GM03348 (cell line): ENCODE measurements at places on chromosomes 16 and 17.

- DNase-seq = no peak
Measured at GRCh38 chr17:4038076-4038475, 73.8 kb upstream of the ATP2A3 start.

- DNase-seq = no peak
Measured at GRCh38 chr17:29138184-29138955, 41.8 kb downstream of the MYO18A start.

GRCh38 chr16:85017151-85017550 lies 5.8 kb upstream of the ZDHHC7 start:
- no peak for DNase-seq

DNA sequence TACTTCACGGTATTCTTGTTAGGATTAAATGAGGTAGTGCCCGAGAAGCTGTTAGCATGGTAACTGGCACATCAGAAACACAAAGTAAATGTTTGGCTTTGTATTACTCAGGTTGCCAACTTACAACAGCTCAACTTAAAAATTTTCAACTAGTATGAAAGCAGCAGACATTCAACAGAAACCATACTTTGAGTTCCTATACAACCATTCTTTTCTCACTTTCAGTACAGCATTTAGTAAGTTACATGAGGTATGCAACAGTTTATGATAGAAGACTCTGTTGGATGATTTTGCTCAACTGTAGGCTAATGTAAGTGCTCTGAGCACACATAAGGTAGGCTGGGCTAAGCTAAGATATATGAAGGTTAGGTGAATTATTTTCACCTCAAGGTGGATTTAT lies 7.7 kb downstream of the CENPN start:
- DNase-seq = no peak

- no peak for DNase-seq
Measured at GRCh38 chr16:1481906-1482835, 6.6 kb downstream of the PTX4 start.

DNA sequence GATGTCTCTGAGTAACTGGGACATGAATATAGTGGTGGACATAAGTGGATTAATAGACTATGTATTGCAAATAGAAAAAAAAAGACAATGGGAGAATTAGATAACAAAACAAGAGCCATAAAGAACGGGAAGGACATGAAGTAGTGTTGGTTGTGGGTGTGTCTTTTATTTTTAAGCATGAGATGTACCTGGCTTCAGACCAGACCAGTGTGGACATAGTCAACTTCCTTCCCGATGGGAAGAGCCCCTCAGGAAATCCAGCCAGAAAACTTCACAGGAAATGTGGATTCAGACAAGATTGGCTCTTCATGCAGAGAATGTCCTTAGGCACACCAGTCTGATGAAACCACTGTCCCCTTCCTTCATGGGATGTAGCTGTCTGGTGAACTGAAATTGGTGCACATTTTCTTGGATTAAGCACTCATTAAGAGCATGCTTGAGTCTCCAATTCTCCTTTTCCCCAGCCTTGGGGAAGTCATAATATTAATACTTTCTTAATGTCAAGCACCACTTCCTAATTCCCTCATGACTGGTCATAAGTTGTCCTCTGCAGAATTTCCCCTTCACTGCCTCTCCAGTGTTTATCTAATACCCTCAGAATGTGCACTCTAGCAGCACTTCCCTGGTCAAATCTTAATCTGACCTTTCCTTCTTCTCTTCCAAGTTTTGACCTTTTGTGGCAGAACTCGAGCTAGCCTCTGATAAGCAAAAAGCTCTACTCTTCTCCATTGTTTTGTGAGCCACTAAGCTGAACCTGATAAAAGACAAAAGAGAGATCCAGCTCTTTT lies 350.6 kb upstream of the MAF start:
- DNase-seq = no peak

- no peak for DNase-seq
Measured at GRCh38 chr16:14196539-14196938, 125.4 kb downstream of the MRTFB start.

GRCh38 chr16:78240459-78241222 lies 141.2 kb downstream of the WWOX start:
- DNase-seq = no peak

DNA sequence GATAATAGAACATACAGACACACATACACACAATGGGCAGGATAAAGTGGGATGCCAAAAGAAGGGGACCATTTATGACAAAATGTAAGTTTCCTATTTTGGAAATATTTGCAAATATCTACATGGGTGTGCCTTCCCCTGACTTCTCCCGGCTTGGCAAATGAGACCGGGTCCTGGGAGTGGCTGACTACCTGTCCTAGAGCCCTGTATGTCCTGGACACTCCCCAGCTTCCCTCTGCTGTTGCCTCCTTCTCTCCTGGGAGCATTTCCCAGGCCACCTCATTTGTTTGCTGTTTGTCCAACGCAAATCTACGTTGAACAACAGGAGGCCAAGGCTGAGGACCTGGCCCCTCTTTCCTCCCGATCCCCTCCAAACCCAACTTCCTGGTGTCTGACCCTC lies 16.9 kb downstream of the PECAM1 start:
- no peak for DNase-seq
